ENCODE measurements at places on chromosomes 5 and 9. TPM values are rescaled to one million over a fixed set of nuclear protein-coding genes. Genes with fewer than 3 reads are reported as not detected.

SPARC gene
- total RNA-seq, result 24,474 TPM

EXOSC3 gene
- 22.8 TPM for total RNA-seq

SLC4A9 gene
- total RNA-seq, result not detected

HAND1 gene
- not detected for total RNA-seq

OR1J2 gene
- not detected for total RNA-seq

MEGF10 gene
- total RNA-seq, result 6.6 TPM

GLIPR2 gene
- total RNA-seq, result 101 TPM

TMEM174 gene
- total RNA-seq, result not detected

ACTBL2 gene
- total RNA-seq, result 0.10 TPM

LECT2 gene
- total RNA-seq, result not detected

SCGB3A2 gene
- not detected for total RNA-seq

GRCh38 chr5:132744659-132745058, 2.6 kb upstream of the CCNI2 start:
- no peak for DNase-seq

DNA sequence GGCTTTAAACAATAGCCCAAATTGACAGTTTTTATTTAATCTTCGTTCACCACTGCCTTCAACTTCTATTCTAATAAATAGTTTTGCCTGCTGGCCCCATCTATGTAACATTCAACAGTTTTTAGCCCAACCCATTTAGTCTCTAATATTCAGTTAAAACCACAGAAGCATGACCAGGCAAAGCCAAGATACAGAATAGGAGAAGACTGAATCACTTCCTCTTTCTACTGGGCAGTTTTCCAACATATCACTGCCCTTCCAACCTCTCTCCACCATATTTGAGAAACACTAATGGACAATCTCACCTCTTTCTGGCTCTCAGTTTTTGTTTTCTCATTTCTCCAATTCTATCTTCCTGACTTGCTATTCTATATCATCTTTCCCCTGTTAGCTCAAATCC, 352.9 kb downstream of the DNAH5 start:
- no peak for DNase-seq

DNA sequence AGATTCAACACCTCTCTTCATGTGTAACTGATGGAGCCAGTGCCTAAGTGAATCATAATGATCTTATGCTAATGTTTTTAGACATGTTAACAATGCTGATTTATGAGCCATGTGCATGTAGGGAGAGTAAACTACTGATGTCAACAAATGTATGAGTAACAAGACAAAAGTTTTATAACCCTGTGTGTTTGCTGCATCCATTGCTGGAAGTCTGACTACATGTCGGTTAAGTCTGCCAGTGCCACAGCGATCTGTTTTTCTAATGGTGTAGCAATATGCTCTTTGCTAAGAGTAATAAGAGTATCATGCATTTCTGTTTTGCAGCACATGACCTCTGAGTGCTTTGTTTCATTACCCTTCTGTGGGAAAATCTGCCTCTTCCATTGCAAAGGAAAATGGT, 26.4 kb upstream of the TMOD1 start:
- no peak for DNase-seq

- no peak for DNase-seq
Measured at GRCh38 chr5:77638763-77639671, 504 bp upstream of the OTP start.

- DNase-seq, result no peak
Measured at GRCh38 chr9:14258660-14259239, 55.2 kb downstream of the NFIB start.

GRCh38 chr5:149007174-149007573, 55.7 kb downstream of the SH3TC2 start:
- DNase-seq, result no peak

GRCh38 chr5:174380311-174380710, 334.8 kb downstream of the NSG2 start:
- DNase-seq, result no peak

- peak; percentile 63 for DNase-seq
Measured at GRCh38 chr5:125484742-125485641, 738.6 kb upstream of the ZNF608 start.

DNA sequence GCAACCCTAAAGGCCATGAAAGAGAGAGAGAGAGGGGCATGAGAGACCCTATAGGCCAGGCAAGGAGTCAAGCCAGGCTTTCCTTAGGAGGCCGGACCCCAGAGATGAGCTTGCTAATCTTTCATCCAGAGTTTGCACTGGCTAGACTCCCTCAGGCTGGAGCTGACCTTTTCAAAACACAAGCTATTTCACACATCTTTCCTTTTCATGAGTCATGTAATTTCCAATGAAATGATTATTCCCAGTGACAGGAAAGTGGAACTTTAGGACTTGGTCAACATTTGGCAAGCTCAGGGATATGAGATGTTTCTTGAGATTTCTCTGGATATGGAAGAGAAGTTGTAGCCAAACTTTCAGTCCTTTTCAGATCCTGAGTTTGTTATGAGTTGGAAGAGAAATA, 117.7 kb downstream of the TARS1 start:
- no peak for DNase-seq

DNA sequence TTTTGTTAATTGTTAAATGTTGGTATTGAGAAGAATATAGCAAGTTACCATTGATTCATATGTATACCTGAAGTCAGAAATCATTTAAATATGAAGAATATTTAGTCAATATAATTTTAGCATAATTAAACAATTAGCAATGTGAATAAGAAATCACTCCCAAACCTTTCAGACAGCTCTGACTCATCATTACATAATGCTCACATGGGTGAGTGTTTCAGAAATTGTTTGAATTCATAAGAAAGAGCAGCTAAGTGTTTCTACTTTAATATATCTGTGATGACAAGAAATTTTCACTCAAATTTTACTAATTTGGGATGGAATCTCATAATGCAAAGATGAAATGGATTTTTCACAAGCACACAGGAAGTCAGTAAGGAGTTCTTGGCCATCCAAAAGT, 42.0 kb upstream of the CDC42SE2 start:
- no peak for DNase-seq

- DNase-seq, result no peak
Measured at GRCh38 chr5:128199104-128199503, 115.5 kb downstream of the SLC12A2 start.

- DNase-seq, result no peak
Measured at GRCh38 chr5:116046261-116046660, 14.0 kb downstream of the ARL14EPL start.

- no peak for DNase-seq
Measured at GRCh38 chr5:62017092-62017491, 288.9 kb upstream of the KIF2A start.

DNA sequence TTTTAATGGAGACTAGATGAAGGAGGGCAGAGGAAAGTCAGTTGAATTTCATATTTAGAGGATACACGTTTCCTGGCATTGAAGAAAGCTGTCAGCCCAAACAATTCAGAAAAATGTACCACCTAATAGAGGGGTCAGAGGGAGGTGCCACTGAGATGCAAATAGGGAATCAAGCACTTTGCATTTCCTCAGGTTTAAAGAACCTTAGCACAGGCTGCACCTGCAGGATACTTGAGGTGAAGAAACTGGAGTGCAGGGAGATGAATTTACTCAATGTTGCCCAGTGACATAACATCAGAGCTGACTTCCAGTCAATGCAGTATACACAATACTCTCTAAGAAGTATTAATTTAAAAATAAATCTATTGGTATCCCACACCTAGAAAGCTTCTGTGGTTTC, 67.0 kb upstream of the MAST4 start:
- DNase-seq, result no peak

DNA sequence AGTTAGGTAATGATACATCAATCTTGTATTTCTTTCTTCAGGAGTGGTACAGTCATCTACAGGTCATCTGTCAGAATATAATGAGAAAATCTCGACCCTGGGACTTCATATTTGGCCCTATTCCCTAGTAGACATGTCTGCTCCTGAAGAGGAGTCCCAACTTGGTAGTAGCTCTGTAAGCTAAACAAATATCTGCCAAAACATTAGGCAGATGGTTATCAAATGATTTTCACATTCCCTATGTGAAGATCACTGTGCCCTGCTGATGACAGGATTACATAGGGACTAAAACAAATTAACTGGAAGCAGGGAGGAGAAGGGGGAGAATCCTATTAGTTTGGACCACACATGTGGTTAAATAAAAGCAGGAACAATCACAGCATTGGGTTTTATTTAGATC, 138.6 kb upstream of the NFIB start:
- no peak for DNase-seq

DNA sequence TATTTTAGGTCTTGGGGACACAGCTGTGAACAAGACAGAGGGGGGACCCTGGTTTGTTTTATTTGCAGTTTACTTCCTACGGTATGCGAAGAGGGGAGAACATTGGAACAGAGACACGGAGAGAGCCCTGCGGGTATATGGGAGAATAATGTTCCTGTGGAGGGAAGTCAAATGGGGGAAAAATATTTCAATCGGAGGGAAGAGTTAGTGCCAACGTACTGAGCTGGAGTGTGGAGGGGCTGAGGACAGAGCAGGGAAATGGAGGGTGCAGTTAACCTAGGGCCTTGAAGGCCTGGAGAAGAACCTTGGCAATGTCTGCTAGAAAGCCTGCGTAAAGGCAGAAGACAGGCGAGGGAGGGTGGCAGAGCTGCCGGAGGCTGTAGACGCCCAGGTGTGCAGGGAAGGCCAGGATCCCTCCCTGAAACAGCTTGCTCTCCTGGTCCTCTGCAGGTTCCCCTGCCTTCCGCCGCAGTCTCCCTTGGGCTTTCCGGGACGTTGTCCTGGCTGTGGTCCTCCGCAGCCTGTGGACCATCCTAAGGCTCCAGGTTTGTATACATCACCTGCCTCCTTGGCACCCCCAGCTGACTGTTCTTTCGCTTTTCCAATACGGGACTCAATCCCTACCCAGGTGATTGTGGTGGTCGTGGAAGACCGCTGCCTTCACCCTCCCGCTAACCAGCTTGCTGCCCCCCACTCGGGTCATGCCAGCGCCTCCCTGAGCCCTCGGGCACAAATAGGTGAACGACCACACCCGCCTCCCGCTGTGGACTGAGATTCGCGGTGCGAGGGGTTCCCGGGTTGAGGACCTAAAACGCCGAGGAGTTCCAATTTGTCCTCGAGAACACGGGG, 1.9 kb upstream of the RACK1 start:
- no peak for DNase-seq

DNA sequence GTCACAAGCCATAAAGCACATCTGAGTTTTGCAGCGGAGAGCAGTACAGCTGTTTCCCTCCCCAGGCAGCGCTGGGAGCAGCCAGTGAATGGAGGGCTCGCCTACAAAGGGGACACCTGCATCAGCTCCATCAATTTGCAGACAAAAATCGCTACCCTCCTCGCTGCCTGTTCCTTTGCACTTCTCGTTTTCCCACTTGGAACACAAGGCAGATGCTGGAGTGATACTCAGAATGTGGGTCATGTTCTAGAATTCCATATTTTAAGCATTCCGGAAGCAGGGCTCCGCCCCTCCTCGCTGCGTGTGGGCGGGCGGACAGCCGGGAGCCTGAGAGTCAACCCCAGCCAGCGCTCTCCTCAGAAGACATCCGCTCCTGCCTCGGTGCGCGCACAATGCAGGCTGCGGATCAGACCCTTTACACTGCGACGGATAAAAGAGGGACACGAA, 92.1 kb downstream of the LMNB1 start:
- no peak for DNase-seq

DNA sequence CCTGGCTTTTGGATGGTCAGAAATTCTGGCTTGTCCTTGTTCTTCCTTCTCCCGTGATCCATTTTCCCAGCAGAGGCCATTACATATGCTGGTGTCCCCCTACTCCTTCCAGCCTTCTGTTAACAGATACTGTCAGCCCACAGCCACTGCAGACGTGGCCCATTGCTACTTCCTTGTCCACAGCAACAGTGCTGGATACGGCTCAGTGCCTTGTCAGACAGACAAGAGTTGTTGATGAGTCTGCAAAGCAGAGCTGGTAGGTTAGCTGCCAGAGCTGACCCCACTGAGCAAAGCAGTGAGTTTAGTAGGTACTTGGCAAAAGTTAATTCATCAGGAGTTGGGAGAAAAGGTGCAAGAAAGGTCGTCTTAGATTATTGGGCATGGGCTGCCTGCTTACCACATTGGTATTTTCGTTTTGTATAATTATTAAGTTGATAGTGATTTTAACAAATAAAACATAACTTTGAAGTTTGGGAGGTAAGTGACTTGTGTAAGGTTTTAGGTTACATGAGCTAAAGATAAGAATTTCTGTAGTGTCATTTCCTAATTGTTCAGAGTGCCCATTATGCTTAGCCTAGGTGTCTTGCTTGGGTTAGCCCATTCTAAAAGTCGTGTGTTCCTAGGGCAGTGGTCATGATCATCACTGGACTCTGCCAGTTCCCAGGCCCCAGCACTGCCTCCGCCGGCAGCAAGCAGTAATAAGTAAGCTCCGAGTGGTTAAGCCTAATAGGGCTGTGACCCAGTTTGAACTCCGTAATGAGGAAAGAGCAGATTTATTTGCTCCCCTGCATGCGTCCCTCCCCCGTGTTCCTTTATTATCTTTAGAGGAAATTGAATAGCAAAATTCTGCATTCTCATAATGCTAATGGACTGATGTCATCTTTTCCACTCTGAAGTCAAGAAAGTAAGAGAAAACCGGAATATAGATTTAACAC, 292.0 kb downstream of the FANCC start:
- DNase-seq, result no peak

DNA sequence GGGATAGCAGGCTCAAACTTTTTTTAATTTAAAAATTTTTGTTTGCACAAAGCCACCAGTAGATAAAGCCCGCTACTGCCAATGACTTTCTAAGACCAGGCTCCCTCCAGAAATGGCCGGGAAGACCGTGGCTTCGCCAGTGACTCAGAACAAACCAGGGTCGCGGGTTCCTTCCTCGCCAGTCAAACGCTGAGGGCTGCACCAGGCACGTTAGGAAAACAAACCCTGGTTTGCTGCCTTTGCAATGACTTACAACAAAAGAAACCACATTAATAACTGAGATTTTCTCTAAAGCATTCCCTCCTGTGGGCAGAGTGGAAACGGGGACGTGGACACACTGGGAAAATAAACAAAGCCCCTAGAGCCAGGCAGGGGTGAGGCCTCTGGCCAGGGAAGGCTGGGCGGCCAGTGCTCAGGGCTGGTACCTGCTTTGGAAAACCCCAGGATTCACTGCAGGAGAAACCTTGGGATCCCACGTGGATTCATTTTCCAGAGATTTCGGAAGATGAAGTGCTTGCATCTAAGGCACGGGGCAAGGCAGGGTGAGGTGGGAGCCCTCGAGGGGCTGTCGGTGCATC, 3.8 kb downstream of the PRRX2 start:
- no peak for DNase-seq

DNA sequence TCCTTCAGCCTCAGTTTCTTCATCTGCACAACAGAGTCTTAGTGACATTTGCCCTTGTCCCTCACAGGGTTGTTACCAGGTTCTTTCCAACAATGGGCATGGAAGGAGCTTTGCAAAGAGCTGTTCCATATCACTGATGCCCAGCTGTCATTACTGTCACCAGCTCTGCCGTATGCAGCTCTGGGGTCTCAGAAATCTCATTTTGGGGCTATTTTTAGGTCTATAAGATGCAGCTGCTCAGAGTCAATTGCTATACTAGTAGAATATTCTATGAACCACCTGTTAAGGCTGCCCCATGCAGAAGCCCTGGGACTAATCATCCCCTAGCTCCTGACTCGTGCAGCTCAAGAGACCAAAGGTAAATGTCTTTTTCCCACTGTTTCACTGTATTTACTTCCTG, 105.1 kb upstream of the TNPO1 start:
- DNase-seq, result no peak
